ENCODE measurements at places on chromosomes 4 and X.

DNA sequence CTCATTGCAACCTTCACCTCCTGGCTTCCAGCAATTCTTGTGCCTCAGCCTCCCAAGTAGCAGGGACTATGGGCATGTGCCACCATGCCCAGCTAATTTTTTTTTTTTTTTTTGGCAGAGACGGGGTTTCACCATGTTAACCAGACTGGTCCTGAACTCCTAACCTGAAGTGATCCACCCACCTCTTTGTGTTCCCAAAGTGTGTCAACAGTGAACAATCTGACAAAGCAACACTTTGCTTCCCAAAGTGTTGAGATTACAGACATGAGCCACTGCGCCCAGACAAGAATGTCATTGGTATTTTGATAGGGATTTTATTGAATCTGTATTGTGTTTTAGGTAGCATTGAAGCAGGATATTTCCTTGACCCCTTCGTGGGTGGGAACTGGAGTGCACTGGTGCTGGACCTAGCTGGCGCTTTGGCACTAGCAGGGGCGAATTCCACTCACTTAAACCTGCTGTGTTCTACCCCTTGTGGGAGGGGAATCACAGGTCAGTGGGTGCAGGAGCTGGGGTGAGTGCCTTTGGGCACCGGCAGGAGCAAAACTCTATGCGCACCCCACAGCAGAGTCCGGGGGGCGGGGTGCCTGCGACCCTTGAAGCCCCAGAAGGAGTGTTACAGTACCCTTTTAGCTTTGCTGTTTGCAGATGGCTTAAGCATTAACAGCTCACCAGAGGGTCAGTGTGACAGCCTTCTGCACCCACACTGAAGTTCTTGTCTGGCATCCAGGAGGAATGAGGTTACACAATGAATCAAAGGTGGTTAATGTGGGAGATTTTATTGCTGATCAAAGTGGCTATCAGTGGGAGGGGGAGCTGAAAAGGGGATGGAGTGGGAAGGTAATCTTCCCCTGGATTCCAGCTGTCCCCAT, 21.9 kb downstream of the KLF8 start:
- no peak for DNase-seq

DNA sequence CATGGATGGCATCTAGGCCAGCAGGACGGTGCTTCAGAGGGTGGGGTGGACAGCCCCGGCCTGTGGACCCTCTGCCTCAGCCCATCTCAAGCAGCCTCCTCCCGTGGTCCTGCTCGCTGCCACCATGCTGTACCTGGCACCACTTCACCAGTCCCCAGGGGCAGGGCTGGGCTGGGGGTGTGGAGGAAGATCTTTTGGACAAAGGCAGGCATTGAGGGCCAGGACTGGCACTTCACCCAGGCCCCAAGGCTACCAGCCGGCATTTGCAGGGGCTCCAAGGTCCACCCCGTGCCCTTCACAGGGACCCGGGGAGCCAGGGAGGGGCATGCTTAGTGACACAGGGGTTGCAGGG, 713 bp downstream of the PLXNB3 start:
- no peak for DNase-seq

DNA sequence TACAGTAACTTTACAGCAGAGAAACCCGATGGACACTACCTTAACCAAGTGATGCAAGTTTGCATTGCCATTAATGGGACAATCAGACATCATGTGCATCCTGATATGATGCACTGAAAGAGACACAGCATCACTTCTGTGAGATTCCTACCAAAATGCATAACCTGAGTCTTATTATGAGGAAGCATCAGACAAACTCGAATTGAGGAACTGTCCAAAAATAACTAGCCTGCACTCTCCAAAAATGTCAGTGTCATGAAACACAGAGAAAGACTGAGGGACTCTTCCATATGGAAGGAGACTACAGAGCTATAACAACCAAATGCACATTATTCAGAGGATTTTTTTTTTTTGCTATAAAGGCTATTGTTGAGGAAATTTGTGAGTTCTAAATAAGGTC, 66.6 kb upstream of the IQSEC2 start:
- DNase-seq: no peak

DNA sequence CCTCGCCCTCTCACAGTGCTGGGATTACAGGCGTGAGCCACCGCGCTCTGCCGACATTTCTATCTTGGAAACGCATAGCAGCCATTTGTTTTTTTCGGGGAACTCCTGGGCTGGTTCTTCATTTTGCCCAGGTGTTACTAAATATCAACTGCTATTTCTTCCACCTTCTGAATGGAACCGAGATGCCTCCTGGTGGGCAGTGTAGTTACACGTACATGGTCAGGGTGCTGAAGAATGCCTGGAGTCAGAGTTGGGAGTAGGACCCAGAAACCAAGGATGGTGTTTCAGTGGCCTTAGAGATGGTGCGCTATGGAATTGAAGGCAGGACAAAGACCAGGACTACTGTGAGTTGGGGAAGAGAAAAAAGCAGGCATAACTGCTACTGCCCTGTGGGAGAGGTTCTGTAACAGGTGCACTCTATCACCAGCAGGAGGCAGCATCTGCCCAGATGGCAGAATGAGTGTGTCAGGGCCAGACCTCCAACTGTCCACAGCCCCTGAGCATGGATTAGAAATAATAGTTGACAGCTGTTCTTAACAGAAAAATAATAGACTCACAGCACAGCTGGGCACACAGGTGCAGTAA, 81.7 kb downstream of the ZC4H2 start:
- no peak for DNase-seq

GRCh38 chr4:164204434-164204833, 549.5 kb upstream of the SMIM31 start:
- peak; percentile 13 for DNase-seq

- DNase-seq: no peak
Measured at GRCh38 chrX:26574234-26574633, 358.3 kb downstream of the MAGEB5 start.

GRCh38 chr4:32775049-32775448, 2054.9 kb downstream of the PCDH7 start:
- no peak for DNase-seq

DNA sequence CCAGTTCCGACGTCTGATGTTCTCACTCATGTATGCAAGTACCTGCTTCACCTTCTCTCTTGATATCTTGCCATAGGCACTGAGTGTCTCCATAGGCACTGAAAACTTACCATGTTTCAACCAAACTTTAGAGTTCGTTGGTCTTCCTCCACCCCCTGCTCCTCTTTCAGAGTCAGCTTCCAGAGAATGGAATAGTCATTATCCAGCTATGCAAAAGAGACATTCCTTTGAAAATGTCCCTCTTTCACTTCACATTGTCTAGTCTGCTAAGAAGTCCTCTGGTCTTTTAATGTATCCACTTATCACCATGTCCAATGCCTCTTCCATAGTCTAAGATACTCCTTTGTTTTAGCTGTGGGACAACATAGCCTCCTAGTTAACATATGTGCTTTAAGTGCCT, 566.0 kb upstream of the TENM3 start:
- DNase-seq: peak; percentile 44

GRCh38 chr4:21452931-21453330, 495.6 kb downstream of the KCNIP4 start:
- no peak for DNase-seq

- no peak for DNase-seq
Measured at GRCh38 chrX:85375333-85375738, 4.1 kb downstream of the POF1B start.

- no peak for DNase-seq
Measured at GRCh38 chrX:50117476-50117875, 83.3 kb downstream of the AKAP4 start.

GRCh38 chrX:108468486-108468885, 28.8 kb downstream of the COL4A5 start:
- DNase-seq: peak; percentile 50

GRCh38 chr4:69640289-69640688, 847 bp upstream of the UGT2A2 start:
- no peak for DNase-seq

GRCh38 chrX:120726294-120726693, 96.4 kb upstream of the C1GALT1C1 start:
- DNase-seq: no peak

DNA sequence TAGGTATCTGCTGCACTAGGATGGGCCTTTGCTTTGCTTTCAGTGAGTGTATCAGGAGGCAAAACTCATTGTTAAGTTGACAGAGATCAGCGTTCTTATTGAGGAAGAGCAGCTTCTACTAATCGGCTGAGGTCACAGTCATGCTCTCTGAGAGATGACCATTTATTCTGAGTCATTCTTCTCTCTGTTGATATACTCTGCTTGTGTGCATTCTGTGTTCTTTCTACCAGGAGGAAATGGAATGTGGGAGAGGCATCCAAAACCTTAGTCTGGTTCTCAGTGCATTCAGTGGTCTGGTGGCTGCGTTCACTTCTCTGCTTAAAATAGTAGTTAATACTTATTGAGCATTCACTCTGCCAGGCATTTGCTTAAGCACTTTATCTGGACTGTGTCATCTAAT, 66.2 kb downstream of the RRAGB start:
- no peak for DNase-seq

- DNase-seq: no peak
Measured at GRCh38 chr4:53037892-53038291, 175.8 kb downstream of the RASL11B start.

DNA sequence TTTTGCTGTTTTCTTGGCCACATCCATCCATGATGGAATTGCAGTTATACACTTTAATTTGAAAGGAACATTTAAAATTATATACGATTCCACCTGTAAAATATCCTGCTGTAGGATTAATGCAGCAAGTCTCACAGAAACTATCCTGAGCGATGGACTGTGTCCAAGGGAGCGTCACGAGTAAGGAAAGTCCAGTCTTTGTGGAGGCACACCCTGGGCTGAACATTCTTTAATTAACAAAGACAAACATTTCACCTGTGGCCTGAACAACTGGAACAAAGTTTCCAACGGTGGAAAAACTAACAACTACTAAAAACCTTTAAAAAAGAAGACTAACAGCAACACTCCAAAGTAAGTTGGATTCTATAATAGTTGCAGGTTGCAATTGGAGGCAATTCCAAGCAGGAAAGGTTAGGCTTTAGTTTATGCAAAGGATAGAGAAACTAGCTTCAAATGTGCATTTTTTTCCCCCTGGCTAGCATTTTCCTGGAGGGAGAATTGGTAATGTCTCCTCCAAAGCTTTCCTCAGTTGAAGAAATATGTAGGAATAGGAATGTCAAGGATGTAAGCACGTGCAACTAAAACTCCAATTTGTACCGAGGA, 11.0 kb downstream of the EREG start:
- DNase-seq: no peak

DNA sequence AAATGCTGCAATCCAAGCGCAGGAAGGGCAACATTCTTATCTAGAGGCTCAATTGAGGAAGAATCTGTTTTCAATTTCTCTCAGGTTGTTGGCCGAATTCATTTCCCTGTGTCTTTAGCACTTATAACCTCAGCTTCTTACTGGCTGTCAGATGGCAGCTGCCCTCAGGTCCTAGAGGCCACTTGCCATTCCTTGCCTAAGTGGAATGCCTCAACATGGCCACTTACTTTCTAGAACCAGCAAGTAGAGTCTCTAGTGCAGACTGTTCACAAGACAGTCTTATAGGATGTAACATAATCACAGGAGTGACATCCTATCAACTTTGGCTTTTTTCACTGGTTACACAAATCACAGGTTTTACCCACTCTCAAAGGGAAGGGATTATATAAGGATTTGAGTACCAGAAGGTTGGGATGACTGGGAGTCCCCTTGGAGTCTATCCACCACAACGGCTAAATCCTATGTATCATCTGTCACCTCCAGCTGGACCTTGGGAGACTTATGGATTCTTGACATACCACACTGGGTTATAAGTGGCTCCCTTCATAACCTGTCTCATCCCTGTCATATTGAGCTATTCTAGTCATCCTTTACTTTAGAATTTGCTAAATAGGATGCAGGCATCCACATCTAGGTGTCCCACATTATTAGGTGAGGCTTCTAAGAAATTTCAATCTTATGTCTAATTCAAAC, 297.9 kb upstream of the CTSO start:
- no peak for DNase-seq

DNA sequence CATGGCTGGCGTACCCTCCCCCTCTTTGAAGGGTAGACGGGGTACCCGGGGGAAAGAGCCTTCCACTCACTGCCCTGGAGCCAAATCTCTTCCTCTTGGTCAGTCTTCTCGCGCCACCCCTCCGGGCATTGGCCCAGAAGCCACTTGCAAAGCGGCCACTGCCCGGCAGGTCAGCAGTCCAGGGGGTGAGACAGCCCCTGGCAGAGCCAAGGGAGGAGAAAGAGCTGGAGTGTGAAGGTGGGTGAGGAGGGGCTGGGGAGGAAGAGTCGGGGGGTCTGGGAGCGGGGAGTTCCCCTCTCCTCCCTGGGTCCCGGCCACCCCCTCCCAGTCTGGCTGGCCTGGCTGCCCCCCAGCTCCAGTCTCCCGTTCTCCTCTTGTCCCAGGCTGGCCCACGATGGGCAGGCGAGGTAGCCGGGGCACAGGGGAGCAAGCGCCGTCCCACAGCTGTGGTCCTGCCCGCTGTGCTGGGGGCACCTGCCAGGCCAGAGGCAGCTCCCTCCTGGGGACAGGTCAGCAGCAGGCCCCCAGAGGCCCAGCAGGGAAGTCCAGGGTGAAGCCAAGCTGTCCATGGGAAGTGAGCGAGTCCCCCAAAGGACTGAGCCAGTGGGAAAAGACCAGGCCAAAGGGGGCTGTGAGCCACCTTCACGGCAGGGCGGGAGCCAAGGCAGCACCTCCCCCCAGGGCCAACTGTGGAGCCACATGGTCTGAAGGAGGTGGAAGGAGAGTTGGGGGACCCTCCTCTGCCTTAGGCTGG, 21.6 kb upstream of the DUSP9 start:
- DNase-seq: no peak

- no peak for DNase-seq
Measured at GRCh38 chrX:2336181-2336580, 164.6 kb downstream of the DHRSX start.

DNA sequence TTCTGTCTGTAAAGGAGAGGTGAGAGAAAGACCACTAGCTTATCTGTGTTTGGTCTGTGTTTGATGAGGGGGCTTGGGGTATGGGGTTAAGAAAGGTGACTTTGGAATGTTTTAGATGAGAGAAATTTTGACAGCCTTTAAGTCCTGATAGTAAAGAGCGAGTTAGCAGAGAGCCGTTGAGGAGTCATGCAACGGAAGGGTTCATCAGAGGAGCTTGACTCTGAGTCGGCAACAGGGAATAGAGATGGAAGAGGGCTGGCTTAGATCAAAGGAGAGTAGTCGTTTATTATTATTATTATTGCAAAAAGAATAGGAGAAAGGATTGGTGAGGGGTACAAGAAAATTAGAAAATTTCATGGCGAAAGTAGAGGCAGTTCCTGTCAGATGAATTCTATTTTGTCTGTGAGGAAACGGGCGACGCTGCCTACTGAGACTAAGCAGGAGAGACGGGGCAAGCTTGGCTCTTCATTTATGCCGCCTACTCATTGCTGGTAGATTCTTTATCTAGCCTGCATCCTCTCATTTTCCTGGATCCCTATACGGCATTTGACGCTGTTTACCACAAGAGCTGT, 473 bp upstream of the VAMP7 start:
- DNase-seq: no peak

All from AG10803 (cell line).